ENCODE measurements at places on chromosomes 4 and X. TPM values are rescaled to one million over a fixed set of nuclear protein-coding genes. Genes with fewer than 3 reads are reported as not detected.

Gene MTM1
- total RNA-seq, result 4.2 TPM

Gene SHROOM4
- total RNA-seq, result 0.72 TPM

Gene KCNIP4
- total RNA-seq, result under 0.01 TPM

Gene CLGN
- total RNA-seq, result 3.0 TPM

Gene CPZ
- 0.91 TPM for total RNA-seq

Gene MID1IP1
- 88.7 TPM for total RNA-seq

Gene SPIN2A
- 0.52 TPM for total RNA-seq

Gene TLR7
- total RNA-seq, result under 0.01 TPM

Gene HAND2
- total RNA-seq, result 2.3 TPM

Gene IL13RA1
- 31.9 TPM for total RNA-seq

Gene PNCK
- total RNA-seq, result not detected

Gene NDNF
- total RNA-seq, result 5.1 TPM

Gene ARL9
- total RNA-seq, result 0.52 TPM

Gene TASL
- total RNA-seq, result not detected

Gene TIGD2
- total RNA-seq, result 7.1 TPM

Gene PRDM5
- 6.4 TPM for total RNA-seq

All from epithelial cell of alveolus of lung (primary cell).